ENCODE measurements at places on chromosomes 6 and 20.

DNA sequence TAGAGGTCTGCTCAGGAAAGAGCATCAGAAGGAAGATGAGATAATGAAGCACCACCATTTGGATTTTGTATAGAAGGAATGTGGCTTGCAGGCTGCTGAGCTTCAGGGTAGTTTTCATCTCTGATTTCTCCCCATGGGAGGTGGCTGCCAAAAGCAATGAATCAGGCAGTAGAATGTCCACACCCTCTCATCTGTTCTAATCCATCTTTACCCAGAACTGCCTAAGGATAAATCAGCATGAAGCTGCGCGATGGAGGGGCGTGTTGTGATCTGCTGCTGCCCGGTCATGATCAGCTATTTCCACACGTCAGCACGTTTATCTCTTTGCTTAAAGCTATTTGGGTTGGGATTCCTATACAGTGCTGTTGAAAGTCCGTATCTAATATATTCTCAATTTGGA is 295.4 kb downstream of the FOXA2 start:
- no peak for DNase-seq

DNA sequence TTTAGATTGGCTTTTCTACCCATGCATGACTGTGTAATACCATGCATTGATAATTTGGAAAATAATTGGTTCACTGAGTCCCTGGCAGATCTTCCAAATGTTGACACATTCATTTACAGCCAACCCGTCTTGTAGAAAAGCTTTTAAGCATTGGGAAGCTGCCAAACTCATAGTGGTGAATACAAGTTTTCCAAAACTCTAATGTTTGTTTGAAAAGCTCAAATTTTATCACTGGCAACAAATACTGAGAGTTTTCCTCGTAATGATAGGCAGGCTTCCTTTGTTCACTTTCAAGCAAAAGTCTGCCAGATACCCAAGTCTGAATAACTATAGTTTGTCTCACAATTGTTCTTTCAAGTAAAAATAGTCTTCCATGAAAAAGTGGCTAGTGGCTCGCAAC is 143.0 kb downstream of the FIG4 start:
- no peak for DNase-seq

GRCh38 chr20:24598996-24599395 is 129.6 kb downstream of the SYNDIG1 start:
- no peak for DNase-seq

DNA sequence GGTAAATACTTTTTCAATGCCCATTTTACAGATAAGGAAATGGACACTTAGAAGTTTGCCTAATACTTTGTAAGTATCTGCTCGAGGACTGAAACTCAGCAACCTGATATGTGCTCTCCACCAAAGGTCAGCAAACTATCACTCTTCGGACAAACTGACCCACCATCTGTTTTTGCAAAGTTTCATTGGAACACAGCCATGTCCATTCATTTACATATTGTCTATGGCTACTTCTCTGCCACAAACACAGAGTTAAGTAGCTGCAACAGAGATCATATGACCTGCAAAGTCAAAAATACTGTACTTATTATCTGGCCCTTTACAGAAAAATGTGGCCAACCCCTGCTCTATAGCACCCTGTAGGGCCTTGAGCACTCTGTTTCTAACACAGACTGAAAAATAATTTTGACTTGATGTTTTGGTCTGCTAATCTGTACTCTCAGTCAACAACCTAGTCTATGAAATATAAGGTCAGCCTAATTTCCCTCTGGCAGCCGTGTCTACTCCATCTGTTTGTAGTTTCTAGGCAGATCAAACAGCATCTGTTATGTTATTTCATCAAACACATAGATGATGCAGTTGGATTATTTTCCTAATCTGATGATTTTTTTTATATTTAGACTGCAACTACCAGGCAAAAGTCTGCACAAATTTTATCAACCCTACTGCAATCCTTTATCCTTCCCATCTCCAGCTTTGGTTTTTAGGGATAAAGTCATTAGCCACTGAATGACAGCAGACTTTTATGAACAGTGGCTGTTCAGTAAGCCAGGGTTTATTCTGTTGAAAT is 41.4 kb upstream of the BEND6 start:
- DNase-seq = no peak

DNA sequence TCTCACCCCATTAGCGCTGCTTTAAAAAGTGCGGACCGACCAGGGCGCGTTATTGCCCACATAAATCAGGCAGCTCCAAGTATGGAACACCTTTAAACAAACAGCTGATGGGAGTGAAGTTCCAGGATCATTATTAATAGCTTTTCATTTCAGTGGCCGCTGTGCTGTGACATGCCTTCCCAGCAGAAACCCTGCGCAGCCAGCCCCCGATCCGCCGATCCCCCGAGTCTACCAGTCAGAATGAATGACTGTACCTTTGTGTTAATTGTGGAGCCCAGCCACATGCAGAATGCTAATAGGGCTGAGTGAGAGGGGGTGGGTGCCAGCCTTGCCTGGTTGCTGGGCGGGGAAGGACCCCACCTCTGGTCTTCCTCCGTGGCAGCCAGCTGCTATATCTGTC is 21.9 kb downstream of the CDH22 start:
- DNase-seq = no peak
